ENCODE measurements at places on chromosomes 16 and 17.

GRCh38 chr17:58531661-58532554, 17.5 kb upstream of the MTMR4 start:
- peak; percentile 54 for DNase-seq

GRCh38 chr16:30921459-30921747, 2.0 kb upstream of the FBXL19 start:
- DNase-seq: no peak

DNA sequence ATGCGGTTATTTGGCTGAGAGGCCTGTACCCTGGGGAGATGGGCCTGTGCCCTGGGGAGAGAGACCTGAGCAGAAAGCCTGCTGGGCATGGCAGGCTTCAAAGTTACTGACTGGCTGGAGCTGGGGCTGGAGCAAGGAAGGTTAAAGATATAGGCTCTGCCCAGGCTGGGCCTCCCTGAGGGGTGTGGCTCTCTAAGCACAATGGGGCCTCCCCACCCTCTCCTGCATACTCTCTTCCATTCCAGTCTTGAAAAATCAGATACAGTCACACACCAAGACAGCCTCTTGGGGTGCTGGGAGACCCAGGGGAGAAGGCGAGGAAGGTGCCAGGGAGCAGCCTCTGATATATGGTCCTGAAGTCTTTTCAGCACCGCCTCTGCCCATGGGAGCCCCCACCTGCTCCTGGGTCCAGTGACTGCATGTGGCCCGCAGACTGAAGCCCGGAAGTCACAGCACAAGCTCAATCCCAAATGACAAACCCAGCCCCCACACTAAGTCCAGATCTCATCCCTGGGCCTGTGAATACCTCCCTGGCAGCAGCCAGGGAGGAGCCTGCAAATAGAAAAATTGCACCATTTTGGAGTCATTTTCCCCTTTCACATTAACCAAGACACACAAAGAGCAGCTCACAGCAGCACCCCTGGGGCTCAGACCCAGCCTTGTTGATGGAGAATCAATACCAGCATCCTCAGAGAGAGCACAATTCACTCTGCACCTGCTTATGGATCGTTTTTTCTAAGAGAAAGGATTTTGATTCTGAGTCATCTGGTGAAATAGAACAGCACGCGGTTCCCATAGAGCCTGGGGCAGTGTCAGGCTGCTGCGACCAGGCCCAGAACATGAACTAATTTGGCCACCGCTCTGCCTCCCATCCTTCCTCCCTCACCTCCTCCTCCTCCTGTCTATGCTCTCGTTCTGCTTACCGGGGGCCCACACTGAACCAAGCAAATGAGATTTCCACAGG, 25.6 kb upstream of the CACNG1 start:
- DNase-seq: no peak

- DNase-seq: no peak
These were observed 232.0 kb upstream of the GSE1 start for GRCh38 chr16:85380905-85381737.

DNA sequence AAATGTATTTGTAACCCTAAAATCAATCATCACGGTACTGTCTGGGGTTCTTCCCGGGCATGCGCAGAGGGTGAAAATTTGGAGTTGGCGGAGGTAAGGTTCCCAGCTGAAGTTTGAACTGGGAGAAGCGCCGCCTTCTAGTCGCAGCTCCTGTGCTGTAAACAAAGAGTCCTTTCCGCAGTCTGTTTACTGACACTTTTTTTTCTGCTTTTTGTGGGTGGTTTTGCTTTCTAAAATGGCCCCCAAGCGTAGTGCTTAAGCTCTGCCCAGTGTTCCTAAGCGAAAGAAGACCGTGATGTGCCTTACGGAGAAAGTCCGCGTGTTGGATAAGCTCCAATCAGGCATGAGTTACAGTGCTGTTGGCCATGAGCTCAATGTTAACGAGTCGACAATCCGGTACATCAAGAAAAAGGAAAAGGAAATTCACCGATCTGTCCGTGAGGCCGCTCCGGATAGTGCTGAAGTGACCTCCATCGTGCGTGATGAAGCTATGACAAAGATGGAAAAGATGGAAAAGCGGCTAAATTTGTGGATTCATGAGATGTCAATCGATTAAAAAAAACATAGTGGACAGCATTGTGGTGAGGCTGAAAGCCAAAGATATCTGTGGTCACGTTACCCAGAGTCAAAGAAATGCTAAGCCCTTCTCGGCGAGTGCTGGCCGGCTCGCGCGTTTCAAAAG, 570 bp upstream of the CFDP1 start:
- DNase-seq: no peak

GRCh38 chr16:64586781-64587180, 535.1 kb downstream of the CDH11 start:
- DNase-seq: no peak

- no peak for DNase-seq
These were observed 602.6 kb downstream of the KCNJ2 start for GRCh38 chr17:70771804-70772386.

- no peak for DNase-seq
These were observed 42.3 kb downstream of the FZD2 start for GRCh38 chr17:44599298-44600175.

DNA sequence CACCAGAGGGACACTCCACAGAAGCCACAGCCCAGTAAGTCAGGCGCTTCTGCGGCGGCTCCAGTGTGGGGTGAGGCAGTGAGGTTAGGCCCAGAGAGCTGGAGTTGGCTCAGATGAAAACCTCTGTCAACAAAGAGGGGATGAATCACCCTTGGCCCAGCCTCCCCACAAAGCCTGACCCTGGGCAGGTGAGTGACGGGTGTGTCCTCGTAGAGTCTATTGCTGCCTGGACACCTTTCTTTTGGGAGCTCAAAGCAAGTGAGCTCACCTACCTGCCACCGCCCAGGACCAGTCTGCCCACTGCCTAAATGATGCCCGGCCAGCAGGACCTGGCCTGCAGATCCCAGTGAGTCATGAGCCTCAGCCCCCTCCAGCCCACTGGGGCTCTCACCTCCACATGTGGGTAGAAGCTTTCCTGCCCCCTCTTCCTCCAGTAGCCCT, 24.9 kb upstream of the DBNDD1 start:
- no peak for DNase-seq

DNA sequence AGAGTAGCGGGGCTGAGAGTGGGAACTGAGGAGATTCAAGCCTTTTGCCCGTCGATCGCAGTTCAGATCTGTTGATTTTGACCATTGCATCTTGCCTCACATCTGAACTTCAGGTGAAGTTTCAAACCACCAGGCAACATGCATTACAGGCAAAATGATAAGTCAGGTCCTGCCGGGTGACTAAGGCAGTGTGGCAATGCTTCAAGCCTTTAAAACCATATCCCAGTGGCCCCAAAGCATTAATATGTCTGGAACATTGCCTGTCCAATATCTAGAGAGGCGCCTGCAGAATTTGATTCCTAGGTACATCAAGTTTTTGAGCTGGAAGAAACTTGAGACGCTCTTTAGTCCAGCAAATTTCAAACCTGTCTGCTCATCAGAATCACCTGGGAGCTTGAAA, 502.8 kb downstream of the MAF start:
- no peak for DNase-seq

Data from stimulated activated CD4-positive, alpha-beta T cell treated with anti-CD3 and anti-CD28 coated beads, TNF-alpha, amount 100 ng/mL, for 1 hour (primary cell).